Stimulated activated CD4-positive, alpha-beta T cell treated with anti-CD3 and anti-CD28 coated beads, Interleukin-2, amount 100 ng/mL, for 4 hours (primary cell): ENCODE measurements at places on chromosomes 12 and 14.
A peak's percentile ranks its signal among the peaks of the same experiment; 100 is the strongest.

GRCh38 chr12:44101475-44101874, 265.6 kb downstream of the TMEM117 start:
- no peak for DNase-seq

DNA sequence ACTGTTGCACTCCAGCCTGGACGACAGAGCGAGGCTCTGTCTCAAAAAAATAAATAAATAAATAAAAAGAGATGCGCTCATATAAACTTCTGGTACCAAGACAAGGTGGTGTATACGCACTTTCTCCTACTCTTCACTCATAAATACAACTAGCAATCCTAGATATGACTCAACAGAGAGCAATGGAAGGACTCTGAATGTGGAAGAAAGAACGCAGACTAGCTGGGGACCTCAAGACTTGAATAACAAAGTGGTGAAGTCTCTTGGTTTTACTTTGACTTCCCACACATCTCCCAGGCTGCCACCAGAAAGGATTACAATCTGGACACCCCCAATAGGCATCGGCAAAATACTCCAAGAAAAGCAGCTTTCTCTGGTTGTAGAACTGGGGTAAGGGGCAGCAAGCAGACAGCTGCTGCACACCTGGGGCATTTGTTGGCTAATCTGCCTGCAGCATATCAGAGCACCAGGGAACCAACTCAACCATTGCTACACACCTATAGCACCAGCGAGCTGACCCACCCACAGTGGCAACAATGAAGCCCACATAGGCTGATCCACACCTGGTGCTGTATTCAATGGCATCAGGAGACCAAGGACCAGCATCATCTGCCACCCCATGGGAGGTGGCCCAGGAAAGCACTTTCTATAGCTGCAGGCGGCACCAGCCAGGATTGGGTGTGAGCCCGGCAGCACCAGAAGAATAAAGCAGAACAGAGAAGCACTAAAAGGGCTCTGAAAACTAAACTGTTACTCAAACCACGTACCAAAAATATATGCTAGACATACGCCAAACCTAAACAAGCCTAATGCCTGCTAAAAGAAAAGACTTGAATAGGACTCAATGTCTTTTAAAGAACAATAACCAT, 1231.7 kb upstream of the TMEM132C start:
- DNase-seq, result no peak

GRCh38 chr12:23221066-23221465, 596.1 kb downstream of the ETNK1 start:
- no peak for DNase-seq

DNA sequence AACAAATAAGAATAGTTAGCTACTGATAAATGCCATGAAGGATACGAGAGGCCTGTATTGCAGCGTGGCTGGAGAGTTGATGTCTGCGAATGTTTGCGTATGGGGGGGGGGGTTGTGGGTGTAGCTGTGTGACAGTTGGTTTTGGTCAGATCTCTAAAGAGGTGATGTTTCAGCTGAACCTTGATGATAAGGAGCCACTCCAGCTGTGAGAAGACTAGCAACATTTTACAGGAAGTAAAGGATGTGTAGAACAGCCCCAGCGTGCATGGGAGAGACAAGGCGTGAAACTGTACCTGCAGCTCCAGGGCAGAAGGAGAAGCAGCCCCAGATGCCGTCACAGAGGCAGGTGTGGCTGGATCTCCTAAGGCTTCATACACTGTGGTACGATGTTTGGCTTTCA, 416.9 kb downstream of the TMEM132D start:
- DNase-seq, result no peak

DNA sequence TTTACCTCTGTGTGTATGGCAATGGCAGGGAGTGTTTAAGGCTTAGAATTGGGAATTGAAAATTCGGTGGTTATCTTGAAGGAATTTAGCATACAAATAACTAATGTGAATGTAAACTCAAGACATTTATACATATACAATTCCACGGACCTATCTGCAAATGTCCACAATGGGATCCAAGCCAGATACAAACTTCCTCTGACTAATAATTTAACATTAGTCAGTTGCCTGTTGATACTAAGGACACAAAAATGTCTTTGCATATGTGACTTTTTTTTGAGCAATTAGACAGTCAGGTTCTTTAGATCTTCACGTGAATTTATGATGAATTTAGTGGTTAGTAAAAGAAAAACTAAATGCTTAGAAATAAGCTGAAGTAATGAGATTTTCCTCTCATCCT, 40.5 kb downstream of the ESR2 start:
- no peak for DNase-seq

DNA sequence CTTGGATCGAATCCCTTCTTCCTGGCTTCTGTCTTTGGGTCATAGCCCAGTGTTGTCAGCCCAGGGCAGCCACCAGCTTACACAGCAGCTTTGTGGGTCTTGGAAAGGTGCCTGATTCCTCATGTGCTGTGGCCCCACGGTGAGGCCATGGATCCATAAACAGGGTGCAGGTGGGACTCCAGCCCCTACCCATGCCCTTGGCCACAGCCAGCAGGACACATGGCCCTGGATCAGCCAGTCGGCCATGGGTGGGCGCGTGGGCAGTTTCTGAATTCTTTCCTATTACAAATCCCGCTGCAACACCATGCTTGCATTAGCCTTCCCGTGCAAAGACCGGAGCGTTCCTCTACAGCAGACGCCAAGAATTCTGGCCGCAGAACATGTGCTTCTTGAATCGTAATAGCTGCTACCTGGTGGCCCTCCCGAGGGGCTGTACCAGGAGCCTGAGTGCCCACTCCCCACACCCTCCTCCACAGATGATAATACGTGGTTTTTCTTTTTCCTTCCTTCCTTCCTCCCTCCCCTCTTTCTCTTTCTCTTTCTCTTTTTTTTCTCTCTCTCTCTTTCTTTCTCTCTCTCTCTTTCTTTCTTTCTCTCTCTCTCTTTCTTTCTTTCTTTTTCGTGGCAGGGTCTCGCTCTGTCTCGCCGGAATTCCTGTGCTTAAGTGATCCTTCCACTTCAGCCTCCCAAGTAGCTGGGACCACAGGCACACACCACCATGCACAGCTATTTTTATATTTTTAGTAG, 2.9 kb upstream of the MMP17 start:
- DNase-seq, result no peak

DNA sequence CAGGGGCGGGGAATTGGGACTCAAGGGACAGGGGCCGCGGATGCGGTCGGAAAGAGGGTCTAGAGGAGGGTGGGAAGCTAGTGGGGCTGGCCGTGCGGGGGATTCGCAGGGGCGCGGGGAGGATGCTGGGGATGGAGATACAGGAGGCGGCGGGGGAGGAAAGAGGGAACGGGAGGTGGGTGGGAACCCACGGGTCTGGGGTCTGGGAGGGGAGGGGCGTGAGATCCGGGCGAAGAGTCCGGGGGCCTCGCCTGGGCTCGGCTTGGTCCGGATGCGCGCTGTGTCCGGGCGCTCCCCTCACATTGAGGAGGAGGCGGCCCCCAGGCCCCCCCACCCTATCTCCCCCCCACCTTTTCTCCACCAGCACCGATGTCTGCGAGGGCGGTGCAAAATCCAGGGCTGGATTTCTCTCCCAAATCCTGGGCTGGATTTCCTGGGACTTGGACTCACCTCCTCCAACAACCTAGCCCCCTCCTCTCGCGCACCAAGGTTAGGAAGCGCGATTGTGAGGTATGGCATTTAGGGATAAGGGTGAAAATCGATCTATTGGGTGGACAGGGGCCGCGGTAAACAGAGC, at the start of gene AGAP2:
AGAP2 (minus strand) TSS at position 82 of the 577 bp plus-strand sequence. CDS start 496 bp downstream, outside the sequence.
- DNase-seq, result no peak

DNA sequence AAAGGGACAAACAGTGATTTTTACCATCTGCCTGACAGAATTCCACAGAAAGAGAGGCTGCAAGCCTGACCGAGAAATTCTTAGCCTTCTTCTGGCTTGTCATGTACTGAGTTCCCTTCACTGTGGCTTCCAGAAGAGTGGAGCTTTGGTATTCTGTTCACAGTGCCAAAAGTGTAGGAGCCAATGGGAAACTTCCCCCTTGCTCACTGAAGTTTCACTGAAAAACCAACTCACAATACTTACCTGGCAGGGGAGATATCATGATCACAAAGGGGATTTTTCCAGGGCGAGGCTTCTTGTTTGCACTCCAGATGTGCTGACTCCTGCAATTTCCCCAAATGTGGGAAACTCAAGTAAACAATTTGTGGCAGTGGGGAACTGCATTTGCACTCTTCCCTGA, 31.7 kb upstream of the MMP19 start:
- no peak for DNase-seq

GRCh38 chr14:75650253-75651058, 10.2 kb downstream of the ERG28 start:
- DNase-seq, result no peak

DNA sequence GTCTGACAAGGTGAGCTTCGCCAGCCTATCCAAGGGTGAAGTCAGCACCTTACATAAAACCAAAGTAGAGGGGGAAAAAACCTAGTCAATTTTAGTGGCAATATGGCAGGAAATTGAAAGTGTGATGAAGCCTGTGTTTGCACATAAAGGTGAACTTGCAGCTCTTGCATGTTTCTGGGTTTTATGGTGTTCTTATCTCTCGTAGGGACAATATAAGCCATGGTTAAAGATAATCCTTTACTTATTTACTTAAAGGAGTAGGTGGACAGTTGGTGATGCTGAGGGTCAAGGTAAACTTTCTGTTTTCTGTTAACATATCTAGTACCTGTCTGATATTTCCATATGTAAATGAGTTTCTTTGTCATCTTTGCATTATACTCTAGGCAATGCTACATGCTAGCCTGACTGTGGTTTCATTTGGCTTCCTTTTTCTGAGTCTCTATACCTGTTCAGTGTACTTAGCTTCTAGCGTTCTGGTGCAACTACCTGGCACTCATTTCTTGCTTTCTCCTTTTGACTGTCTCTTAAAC, 32.8 kb downstream of the CCDC91 start:
- DNase-seq, result no peak

- DNase-seq, result no peak
These were observed 31.7 kb upstream of the DYNC1H1 start for GRCh38 chr14:101932673-101933072.

- DNase-seq, result no peak
These were observed 3.2 kb upstream of the C14orf180 start for GRCh38 chr14:104576232-104576969.

GRCh38 chr12:53688134-53688533, 12.3 kb upstream of the ATP5MC2 start:
- no peak for DNase-seq

- no peak for DNase-seq
These were observed 279.9 kb downstream of the RPS29 start for GRCh38 chr14:49306152-49306751.

GRCh38 chr12:76694369-76694768, 69.5 kb upstream of the ZDHHC17 start:
- DNase-seq, result no peak

GRCh38 chr12:51307655-51308593, 16.1 kb downstream of the BIN2 start:
- no peak for DNase-seq

DNA sequence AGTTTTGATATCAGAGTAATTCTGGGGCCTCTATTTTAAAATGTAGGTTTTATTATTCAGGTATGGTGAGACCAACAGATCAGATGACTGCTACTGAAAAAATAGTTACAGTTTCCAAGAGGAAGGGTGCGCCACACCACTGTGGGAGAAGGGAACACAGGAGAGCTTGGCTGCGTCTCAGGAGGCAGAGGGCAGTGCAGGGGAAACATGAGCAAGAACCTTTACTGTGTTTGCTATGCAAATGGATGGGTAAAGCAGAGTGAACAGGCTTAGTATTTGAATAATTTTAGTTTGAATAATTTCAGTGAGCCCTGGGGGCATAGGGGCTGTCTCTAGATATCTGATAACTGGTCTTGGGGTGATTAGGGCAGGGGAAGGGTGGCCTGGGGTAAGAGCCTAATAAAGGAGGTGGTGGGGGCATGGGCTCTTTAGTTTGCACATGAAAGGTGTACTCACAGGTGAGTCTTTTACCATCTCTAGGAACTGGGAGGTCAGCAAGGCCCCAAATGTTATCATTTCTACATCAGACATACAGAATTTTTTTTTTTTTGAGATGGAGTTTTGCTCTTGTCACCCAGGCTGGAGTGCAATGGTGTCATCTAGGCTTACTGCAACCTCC, 196.8 kb upstream of the NEDD1 start:
- no peak for DNase-seq

GRCh38 chr12:50914872-50915484, 37.4 kb upstream of the HIGD1C start:
- DNase-seq, result no peak

GRCh38 chr12:67648521-67649260, at the start of gene DYRK2:
Gene DYRK2, plus strand, starts transcription at chr12:67648745. Its CDS starts 389 bp downstream, at chr12:67649134.
- peak; percentile 68 for DNase-seq

- no peak for DNase-seq
These were observed 122.3 kb downstream of the EML1 start for GRCh38 chr14:99915305-99916090.

GRCh38 chr12:120739031-120739762, 13.6 kb downstream of the ACADS start:
- no peak for DNase-seq

DNA sequence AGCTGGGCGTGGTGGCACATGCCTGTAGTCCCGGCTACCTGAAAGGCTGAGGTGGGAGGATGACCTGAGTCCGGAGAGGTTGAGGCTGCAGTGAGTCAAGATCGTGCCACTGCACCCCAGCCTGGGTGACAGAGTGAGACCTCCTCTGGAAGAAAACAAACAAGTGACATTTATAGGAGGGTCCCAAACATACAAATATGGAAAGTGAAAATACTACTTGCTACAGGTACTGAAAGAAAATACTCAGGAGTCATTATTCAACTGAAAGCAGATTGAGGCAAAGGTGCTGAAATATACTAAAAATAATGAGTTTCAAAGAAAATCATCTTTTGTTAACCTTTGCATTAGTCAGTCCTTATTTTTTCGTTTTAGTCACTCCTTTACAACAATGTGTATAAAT, 53.5 kb downstream of the ETV6 start:
- DNase-seq, result no peak

- DNase-seq, result no peak
These were observed 182.9 kb downstream of the EXOC5 start for GRCh38 chr14:57085801-57086200.

- no peak for DNase-seq
These were observed 25.5 kb upstream of the LDHB start for GRCh38 chr12:21683115-21683514.

GRCh38 chr12:120314220-120314619, 12.1 kb downstream of the SIRT4 start:
- DNase-seq, result no peak

DNA sequence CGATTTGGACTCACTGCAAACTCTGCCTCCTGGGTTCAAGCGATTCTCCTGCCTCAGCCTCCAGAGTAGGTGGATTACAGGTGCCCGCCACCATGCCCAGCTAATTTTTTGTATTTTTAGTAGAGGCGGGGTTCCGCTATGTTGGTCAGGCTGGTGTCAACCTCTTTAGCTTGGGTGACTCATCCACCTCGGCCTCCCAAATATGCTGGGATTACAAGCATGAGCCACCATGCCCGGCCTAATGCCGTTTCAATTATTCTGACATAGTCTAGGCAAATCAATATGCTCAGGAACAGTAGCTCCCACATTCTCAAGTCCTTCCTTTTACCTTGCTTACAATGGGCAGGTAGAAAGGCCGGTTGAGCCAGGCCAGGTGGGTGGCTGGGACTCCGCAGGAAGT, 82.0 kb upstream of the EEA1 start:
- no peak for DNase-seq
